ENCODE measurements at places on chromosomes 5 and 9. TPM values are rescaled to one million over a fixed set of nuclear protein-coding genes. Genes with fewer than 3 reads are reported as not detected.

RECK gene
- total RNA-seq, result 13.2 TPM

LIX1 gene
- not detected for total RNA-seq

TMEM245 gene
- total RNA-seq, result 54.0 TPM

SLCO6A1 gene
- not detected for total RNA-seq

TAF11L10 gene
- total RNA-seq, result not detected

NEUROG1 gene
- not detected for total RNA-seq

CCDC187 gene
- not detected for total RNA-seq

FAM78A gene
- total RNA-seq, result 0.59 TPM

ZNF79 gene
- 5.4 TPM for total RNA-seq

TRUB2 gene
- 22.5 TPM for total RNA-seq

GABRB2 gene
- not detected for total RNA-seq

LAMC3 gene
- 16.4 TPM for total RNA-seq

All from Panc1 (cell line).